ENCODE measurements at places on chromosomes 12 and 14. TPM values are rescaled to one million over a fixed set of nuclear protein-coding genes. Genes with fewer than 3 reads are reported as not detected.
A peak's percentile ranks its signal among the peaks of the same experiment; 100 is the strongest.

- no peak for DNase-seq
Observed at GRCh38 chr12:66956300-66956699, 277.4 kb upstream of the GRIP1 start.

DNA sequence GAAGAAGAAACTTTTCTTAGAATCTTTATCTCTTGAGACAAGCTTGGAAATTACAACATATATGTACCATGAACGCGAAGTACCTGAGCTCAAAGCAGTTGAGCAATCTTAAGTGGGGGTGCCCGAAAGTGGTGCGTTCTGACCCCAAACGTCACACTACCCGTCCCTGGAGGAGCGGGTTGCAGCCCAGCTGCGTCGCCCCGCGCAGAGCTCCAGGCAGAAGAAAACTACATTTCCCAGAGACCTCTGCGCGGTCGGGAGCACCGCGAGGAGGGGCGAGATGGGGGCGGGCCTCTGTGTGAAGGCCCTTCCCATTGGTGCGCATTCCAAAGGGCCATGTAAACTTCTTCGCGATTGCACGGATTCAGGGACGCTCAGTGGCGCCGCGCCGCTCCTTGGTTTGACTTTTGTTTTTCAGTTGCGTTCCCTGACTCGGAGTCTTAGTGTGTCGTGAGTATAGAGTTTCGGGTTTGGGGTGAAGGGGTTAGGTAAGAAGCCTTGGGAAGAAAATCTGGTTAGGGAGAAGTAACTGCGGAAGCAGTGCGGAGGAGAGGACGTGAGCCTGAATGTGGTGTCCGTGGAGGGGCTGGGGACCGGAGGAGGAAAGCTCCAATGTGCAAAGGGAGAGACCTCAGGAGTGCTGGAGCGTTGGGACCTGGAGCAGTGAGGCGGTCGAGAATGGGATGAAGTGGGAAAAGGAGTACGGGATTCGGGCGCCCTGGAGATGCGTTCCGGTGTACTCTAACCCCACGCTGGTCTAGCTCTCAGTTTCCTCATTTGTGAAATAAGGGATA lies at the start of gene CCDC77:
Gene CCDC77 (plus strand): TSS at position 410 of the 794 bp plus-strand sequence. CDS start 7,740 bp downstream, outside the sequence.
- peak; percentile 95 for DNase-seq

DNA sequence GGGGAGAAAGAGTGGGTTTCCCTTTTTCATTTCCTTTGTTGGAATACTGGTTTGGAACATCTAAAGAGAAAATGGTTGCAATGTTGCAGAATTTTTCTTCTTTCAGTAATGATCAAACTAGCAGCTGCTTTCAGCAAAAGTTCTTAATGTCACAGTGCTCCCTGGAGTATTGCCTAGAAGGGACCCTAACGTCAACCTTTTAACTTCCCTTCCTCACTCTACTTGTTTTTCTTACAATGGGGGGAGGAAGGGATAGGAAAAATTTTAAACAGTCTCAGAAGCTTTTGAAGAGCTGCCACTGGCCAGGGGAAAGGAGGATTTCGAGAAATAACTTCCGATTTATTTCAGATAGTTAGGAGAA lies 521.8 kb downstream of the MED13L start:
- no peak for DNase-seq

DNA sequence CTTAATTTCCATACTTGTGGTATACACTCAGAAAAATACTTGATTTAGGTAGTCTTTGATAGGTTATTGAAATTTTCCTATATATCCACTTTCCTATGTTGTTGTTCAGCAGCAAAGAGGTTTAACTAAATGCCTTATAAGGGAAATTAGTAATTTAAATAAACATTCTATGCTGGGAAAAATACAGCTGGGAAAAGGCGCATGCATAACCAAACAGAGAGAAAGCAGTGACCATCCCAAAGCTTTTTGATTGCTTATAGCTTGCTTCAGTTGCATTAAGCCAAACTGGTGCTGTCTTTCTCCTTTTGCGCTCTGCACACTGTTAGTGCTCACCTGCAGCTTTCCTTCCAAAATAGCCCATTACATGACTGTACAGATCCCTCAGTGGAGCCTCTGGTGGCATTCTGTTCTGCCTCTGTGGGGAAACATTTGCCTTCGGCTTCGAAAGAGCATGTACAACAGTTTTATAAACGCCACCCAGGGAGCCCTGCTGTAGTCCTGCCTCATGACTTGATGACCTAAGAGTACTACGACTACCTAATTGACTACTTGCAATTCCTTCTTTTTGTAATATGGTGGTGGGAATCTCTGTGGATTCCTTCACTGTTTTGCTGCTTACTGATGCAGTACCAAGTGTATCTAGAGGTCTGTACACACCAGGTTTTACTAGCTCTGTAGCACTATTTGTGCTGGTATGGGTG lies 120.8 kb downstream of the RALGAPA1 start:
- DNase-seq: no peak

GRCh38 chr14:55414551-55414950 lies 2.9 kb upstream of the ATG14 start:
- DNase-seq: no peak

GRCh38 chr12:107461222-107461975 lies 224.2 kb upstream of the PWP1 start:
- no peak for DNase-seq

DNA sequence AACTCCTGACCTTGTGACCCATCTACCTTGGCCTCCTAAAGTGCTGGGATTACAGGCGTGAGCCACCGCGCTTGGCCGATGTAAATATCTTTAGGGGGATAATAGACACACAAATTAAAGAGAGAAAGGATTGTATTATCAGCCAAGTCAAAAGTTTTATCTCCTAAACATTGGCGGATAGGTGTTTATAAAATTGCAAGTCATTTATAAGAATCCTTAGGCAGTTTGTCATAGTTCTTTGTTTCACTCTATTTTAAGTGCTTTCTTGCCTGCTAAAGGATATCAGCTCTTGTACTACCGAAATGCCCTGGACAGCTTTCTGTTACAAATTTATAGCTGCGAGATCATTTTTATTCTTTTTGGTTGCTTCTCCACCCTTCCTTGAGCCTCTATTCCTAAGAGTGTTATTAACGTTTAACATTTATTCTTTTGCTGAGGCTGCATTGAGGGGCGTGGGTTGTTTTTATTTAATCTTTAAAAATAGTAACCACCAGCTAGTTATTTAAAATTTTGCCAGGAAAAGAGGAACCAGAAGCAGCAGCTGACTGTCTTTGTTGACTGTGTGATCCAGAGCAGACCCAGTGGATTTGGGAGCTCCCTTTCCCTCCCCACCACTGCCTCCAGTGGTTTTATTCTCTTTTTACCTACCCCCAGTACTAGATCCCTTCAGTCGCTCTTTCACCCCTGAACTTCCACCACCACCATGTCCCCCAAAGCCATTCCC lies 106.4 kb downstream of the DIP2B start:
- DNase-seq: no peak

- no peak for DNase-seq
Observed at GRCh38 chr14:53237488-53237887, 84.4 kb upstream of the DDHD1 start.

DNA sequence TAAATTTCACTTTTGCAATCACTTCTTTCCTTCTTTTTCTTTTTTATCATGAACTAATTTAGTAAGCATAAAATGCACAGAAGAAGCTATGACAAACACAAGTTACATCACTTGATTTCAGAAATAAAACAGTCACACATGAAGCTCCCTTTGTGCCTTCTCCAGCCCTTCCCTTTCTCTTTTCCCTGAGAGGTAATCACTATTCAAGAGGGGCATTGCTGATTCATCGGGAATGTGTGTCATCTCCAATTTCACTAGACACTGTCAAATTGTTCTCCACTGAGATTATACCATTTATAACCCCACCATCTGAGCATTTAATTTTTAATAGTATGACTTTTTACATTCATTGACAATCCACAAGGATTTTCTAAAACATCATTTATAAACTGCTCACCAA lies 91.6 kb upstream of the PTPRQ start:
- DNase-seq: no peak

DNA sequence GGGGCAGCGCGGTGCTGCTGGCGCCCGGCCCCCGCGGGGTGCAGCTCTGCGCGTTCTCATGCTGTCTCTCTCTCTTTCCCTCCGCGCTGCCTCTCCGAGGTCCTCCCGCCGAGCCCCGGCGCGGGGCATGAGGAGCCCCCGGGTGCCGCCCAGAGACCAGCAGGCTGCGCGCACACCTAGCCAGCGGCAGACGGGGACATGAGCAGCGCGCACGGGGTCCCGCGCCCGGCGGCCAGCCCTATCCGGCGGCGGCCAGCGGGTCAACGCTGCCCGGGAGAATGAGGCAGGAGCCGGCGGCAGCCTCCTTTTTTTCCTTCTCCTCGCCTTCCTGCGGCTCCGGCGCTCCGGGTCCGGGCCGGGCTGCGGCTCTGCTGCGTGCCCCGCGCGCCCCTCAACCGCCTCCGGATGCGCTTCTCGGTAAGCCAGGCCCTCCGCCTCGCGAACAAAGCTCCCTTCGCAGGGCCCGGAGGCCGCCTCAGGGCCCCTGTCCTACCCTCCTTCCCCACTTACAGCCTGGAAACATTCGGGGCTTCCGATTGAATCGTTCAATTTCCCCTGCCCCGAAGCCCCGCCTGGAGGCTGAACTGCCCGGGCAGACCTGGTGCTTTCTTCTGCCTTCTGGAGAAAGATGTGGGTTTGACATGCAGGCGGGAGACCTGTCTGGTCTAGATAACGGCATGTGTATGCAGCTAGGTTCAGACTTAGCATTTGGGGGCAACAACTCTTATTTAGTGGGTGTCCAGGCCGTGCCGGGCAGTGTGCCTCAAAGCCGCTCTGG lies at the start of gene TUNAR:
Gene TUNAR (plus strand): TSS at position 72 of the 778 bp plus-strand sequence.
- no peak for DNase-seq

DNA sequence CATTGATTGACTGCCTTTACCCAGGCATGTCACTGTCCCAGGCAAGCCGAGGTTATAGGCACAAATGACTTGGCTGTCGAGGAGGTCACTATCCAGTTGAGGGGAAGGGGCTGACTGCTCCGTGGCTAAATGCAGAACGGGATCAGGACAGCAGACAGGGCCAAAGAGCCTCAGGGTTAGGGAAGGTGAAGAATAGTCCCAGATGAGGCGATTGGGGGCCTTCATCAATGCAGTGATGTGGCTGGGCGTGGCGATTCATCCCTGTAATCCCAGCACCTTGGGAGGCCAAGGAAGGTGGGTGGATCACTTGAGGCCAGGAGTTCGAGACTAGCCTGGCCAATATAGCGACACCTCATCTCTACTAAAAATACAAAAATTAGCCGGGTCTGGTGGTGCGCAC lies 10.7 kb upstream of the GLT1D1 start:
- DNase-seq: no peak

- no peak for DNase-seq
Observed at GRCh38 chr12:45415393-45415817, 199.5 kb downstream of the ANO6 start.

GRCh38 chr14:23302290-23303225 lies at the start of gene PPP1R3E:
Gene PPP1R3E (minus strand): TSS chr14:23302859. CDS start chr14:23302576, 283 bp downstream.
- DNase-seq: peak; percentile 47

DNA sequence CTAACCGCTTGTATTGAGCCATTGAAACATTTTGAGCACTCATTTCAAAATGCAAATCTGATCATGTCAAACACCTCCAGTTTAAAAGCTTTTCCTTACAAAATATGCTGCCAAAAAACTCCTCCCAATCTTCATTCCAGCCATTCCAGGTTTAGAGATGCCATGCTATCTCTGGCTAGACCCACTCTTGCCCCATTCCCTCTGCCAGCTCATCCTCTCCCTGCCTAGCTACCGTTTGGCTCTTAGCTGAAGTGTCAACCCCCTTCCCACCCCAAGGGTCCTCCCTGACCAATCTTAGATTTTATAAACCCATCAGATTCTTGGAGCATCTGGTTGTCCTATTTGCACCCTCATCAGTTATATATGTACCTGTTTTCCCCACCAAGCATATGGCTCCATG lies 75.0 kb downstream of the SCAF11 start:
- no peak for DNase-seq

DNA sequence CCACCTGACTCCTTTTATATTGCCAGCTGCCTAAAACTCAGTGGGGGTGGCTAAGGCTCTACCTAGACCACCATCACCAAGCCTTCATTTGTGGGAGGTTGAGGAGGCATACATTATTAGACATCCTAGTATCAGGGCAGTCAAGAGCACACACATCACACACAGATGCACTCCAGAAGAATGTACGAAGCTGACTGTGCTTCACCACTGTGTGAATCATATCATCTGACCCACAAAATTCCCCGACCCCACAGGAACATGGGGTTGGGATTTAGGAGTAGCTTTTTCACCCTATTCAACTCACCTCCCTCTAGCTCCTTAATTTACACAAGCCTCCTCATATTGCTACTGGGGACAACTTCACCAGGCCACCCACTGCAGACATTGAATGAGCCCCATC lies 64.8 kb upstream of the BDKRB2 start:
- DNase-seq: no peak

- DNase-seq: no peak
Observed at GRCh38 chr14:69326611-69327010, 66.7 kb downstream of the GALNT16 start.

GRCh38 chr14:86961106-86961716 lies 1031.8 kb downstream of the GALC start:
- DNase-seq: no peak

GRCh38 chr14:105176513-105176912 lies 4.6 kb downstream of the NUDT14 start:
- no peak for DNase-seq

DNA sequence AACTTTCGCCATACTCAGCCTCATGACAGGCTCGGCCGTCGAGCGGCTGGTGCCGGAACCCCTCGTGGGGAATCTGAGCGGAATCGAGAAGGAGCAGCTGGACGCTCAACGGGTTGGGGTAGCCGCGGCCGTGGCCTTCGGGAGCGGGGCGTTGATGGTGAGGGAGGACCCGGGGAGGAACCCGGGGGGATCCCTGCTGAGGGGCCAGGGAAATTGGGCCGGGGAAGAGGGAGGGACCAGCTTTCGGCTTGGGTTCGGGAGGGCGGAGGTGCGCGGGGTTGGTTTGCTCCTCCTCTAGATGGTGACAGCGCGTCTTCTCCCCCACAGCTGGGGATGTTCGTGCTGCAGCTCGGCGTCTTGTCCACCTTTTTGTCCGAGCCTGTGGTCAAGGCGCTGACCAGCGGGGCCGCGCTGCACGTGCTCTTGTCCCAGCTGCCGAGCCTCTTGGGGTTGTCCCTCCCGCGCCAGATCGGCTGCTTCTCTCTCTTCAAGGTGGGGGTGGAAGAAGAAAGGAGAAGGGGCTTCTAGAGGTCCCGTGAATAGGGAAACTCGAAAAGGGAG lies 9.8 kb downstream of the ARHGEF25 start:
- no peak for DNase-seq

The MAPK1IP1L gene
- polyA plus RNA-seq: 89.1 TPM

The FOXN4 gene
- polyA plus RNA-seq: 1.8 TPM

The DEPDC4 gene
- polyA plus RNA-seq: 6.4 TPM

The TAS2R9 gene
- polyA plus RNA-seq: not detected

The PRR4 gene
- 16.9 TPM for polyA plus RNA-seq

The KLHL33 gene
- 0.26 TPM for polyA plus RNA-seq

The KRT71 gene
- 0.08 TPM for polyA plus RNA-seq

The PEX5 gene
- polyA plus RNA-seq: 50.4 TPM

Data from right lung (tissue), 10 donors.